ENCODE measurements at places on chromosomes 12 and 14.

- no peak for DNase-seq
Measured at GRCh38 chr14:58738876-58739275, 101.1 kb downstream of the DACT1 start.

DNA sequence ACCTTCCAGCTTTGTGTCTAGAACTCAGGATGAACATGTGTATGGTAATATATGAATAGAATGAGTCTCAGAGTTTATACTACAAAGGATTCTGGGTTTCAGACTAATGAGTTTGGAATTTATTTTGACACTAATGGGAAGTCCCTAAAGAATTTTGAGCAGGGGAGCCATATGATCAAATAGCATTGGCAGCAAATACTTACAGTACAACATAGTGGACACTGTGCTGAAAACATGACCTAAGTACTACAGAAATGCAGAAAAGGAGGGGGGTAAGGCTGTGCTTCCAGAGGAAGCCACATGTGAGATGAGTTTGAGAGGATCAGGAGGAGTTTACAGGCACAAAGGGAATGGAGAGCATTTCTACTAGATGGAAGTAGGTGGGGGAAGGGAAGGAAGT lies 225.8 kb downstream of the C12orf42 start:
- no peak for DNase-seq

DNA sequence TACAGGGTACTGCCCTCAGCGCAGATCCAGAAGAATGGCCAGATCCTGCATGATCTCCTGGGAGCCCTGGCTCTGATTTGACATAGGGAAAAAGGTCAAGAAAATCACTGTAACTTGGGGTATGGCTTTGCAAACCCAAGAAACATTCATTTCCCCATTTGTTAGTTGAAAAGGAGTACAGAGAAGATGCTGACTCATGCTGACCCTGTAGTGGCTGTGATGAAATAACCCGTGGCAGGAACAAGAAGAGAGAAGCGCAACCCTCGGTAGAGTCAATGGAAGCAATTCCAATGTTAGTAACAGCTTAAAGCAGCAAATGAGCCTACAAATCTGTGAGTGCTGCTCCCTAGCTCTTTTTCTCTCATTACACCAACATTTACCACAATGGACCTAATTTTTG lies 281.6 kb upstream of the NPAS3 start:
- DNase-seq: no peak

DNA sequence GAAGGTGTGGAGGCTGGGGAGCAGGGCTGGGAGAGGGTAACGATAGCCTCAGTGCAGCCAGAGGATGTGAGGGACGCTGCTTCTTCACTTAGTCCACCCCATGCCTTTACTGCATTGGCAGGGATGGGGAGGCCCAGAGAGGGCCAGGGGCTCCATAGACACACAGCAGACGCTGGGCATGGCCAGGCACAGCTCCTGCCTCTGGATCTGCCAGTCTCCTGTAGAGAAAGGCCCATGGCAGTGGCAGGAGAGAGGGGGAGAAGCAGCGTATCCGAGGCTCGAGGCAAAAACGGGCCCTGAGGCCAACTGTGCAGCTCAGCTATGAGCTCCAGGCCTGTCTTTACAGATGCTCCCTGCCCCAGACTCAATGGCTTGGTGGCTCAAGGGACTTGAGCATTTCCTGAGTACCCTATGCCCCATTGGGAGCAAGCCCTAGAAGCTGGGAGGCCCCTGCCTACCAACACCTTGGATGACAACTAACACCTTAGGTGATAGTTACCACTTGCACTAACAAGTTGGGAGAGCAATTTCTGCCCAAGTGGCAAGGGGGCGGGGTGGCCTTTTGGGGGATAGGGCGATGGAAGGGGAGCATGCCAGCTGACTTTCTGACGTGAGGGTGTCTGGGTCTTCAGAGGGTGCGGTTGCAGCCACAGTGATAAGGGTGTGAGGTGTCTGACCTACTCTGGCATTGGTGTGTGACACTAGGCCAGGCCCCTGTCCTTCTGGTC lies 5.0 kb upstream of the LBHD2 start:
- DNase-seq: no peak

GRCh38 chr12:94674835-94675234 lies 24.5 kb upstream of the TMCC3 start:
- no peak for DNase-seq

- no peak for DNase-seq
Measured at GRCh38 chr14:69910871-69911270, 31.7 kb downstream of the SMOC1 start.

GRCh38 chr12:25585662-25586061 lies 32.6 kb upstream of the LMNTD1 start:
- no peak for DNase-seq

DNA sequence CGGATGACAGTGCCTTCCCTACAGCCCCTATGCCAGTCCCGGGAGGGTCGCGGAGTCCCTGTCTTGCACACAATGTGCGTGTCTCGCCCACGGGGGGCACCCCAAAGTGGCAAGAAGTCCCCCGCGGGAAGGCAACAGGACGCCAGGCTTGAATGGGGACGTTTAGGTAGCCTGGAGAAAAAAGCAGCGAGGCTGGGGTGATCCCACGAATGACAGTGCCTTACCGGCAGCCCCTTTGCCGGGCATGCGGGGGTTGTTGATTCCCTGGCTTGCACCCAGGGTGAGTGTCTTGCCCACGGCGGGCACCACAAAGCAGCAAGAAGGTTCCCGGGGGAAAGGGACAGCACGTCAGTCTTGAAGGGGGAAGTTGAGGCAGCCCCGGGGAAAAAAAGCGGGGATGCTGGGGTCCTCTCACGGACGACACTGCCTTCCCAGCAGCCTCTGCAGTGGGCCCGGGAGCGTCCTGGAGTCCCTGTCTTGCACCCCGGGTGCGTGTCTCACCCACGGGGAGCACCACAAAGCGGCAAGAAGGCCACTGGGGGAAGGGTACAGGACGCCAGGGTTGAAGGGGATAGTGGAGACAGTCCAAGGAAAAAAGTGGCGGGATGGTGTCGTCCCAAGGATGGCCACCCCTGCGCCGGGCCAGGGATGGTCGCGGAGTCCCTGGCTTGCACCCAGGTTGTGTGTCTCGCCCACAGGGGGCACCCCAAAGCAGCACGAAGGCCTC lies 156.8 kb upstream of the ALG10B start:
- DNase-seq: no peak

DNA sequence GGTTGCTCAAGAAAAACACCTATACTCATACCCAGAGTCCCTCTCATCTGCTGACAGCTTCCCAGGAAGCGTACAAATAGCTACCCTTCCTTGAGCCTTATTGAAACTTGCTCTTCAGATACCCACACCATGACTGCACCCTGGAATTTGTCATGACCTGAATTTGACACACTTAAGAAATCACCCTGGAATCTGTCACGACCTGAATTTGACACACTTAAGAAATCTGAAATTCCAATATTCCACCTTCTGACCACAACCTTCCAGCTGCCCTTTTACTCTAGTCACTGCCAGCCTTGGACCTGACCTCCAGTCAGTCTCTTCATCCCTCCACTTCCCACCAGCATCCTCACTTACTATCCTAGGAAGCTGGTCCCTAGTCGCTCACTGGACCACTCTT lies 1.1 kb upstream of the HAL start:
- no peak for DNase-seq

DNA sequence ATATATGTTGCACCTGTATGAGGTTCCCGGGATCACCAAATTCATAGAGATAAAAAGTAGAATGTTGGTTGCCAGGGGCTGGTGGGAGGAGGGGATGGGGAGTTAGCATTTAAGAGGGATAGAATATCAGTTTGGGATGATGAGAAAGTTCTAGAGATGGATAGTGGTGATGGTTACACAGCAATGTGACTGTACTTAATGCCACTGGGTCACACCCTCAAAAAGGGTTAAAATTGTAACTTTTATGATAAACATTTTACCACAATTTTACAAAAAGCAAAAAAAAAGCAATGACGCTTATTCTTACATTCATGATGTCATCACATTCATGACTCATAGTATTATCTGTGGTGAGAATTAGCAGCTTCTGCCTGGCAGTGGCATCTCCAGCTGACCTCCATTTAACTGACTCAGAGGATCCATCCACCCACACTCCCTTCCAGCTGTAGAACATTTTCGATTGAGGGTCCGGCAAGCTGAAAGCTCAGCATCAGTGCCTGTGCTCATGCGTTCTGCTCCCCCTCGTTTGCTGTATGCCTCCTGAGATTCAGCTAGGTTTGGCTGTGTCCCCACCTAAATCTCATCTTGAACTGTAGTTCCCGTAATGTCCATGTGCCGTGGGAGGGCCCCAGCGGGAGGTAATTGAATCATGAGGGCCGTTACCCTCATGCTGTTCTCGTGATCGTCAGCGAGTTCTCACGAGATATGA lies 64.8 kb upstream of the TMEM260 start:
- DNase-seq: no peak

- no peak for DNase-seq
Measured at GRCh38 chr14:80206351-80207080, 4.8 kb downstream of the DIO2 start.

DNA sequence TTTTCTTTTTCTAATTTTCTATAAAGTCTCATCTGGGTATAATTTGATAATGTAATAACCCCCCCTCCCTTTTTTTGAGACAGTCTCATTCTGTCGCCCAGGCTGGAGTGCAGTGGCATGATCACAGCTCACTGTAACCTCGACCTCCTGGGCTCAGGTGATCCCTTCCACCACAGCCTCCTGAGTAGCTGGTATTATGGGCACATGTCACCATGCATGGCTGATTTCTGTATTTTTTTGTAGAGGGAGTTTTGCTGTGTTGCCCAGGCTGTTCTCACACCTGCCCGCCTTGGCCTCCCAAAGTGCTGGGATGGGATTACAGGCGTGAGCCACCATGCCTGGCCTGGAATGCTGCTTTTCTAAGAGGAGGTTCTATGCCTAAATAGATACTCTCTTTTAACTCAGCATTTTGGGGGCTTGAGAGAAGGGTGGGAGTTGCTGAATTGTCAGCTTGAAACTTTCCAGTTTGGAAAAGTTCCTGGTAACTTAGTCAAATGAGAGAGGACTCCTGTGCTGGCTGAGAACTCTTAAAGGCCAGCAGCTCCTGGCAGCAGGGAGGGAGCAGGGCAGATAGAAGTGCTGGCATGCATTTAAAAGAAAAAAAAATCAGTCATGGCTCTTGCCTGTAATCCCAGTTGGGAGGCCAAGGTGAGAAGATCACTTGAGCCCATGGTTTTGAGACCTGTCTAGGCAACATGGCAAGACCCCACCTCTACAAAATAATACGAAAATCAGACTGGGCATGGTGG lies 13.0 kb downstream of the NUDT4 start:
- DNase-seq: no peak

DNA sequence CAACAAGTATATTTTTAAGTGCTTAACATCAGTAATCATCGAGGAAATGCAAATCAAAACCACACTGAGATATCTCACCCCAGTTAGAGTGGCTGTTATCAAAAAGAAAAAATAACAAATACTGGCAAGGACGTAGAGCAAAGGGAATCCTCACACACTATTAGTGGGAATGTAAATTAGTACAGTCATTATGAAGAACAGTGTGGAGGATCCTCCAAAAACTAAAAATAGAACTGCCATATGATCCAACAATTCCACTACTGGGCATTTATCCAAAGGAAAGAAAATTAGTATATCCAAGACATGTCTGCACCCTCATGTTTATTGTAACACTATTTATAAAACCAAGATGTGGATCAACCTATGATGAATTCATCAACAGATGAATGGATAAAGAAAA lies 149.0 kb upstream of the PWP1 start:
- DNase-seq: no peak

DNA sequence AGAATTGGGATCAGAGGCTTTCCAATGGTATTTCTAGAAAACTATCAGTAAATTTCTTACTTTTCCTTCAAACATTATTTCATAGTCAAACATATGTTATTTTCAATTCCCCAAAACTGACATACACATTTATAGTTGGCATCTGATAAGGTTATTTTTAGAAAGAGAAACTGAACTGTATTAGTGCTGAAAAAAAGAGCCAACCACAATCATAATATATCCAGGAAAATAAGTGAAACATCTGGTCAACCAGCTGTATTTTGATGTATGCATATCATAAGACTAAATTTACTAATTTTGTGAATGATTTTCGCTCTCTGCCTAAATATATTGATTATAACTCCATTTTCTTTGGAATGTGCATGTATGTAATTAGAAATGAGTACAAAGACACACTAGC lies 554.2 kb downstream of the FLRT2 start:
- DNase-seq: no peak

GRCh38 chr12:45285717-45286116 lies 69.8 kb downstream of the ANO6 start:
- DNase-seq: no peak

GRCh38 chr12:17235996-17236395 lies 630.0 kb upstream of the LMO3 start:
- DNase-seq: no peak

DNA sequence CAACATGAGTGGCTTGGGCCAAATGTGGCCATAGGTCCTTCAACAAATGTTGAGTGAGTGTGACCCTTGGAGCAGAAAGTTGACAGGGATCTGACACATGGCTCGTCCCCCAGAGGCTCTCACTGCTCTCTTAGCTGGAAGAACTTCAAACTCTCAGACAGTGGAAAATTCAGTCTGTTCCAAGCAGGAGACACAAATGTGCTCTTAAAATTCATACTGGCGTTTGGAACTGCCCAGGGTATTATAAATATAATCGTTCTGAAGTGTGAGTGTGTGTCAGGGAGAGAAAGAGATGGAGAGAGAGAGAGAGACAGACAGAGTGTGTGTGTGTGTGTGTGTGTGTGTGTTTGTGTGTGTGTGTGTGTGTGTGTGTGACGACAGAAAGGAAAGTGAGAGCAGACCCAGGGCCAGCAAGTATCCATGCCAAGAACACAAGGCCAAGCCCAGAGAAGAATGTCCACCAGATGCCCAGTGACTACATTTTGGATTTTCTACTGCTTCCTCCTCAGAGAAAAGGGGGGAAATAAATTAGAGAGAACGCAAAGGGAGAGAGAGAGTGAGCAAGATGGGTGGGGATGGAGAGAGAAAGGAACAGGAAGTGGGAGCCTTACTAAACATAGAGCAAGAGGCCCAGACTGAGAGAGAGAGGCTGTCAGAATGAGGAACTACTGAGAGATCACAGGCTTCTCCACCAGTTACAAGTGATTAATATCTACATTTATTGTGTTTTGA lies 193.6 kb upstream of the NUDT4 start:
- DNase-seq: no peak

GRCh38 chr12:68106160-68106559 lies 53.4 kb downstream of the IFNG start:
- no peak for DNase-seq

- DNase-seq: no peak
Measured at GRCh38 chr12:128761379-128761790, 62.4 kb downstream of the SLC15A4 start.

DNA sequence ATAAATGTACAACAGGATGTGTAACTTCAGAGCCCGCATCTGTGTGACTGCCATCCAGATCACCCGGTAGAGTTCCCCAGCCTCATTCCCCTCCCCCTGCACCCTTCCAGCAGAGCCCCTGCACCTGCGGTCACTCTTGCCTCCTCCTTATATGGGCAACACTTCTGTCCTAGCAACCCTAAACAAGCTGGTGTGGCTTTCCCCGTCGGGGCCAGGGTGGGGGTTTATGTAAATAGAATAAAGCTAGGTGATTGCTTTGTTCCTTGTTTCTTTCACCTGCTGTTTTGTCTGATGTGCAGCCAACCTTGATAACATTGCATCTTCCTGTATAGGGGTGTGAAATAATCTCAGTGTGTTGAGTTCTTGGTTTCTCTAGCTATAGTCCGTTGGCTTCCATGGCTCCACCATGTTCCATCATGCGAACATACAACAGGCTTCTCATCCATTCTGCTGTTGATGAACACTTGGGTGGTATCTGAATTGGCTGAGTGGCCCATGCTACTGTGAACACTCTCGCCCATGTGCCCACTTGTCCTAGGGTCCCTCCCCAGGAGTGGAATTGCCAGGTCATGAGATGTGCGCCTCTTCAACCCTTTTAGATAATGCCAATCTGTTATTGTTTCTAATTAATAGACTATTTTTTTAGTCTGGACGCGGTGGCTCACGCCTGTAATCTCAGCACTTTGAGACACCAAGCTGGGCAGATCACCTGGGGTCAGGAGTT lies 102.2 kb downstream of the KIF26A start:
- no peak for DNase-seq
